ENCODE measurements at places on chromosomes 13 and 19.

GRCh38 chr13:87889254-87889653 is 218.1 kb downstream of the SLITRK5 start:
- no peak for DNase-seq

- DNase-seq, result no peak
Observed at GRCh38 chr13:77728265-77729125, 31.0 kb downstream of the SLAIN1 start.

GRCh38 chr13:76872675-76873074 is 13.5 kb downstream of the KCTD12 start:
- no peak for DNase-seq

DNA sequence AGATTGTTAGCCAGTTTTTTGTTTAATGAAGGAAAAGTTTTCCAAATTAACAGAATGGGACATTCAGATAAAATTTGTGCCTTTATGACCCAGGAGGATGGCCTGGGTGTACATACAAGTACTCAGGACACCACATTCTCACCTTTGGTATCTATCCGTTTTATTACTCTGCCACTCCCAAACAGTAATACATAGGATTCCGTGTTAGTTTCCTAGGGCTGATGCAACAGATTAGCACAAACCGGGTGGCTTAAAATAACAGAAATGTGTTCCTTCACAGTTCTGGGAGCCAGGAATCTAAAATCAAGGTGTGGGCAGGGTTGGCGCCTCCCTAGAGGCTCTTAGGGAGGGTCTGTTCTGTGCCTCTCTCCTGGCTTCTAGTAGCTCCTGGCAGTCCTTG is 129.9 kb downstream of the GGACT start:
- no peak for DNase-seq

- no peak for DNase-seq
Observed at GRCh38 chr13:52452470-52452869, 2.0 kb upstream of the VPS36 start.
